Psoas muscle (tissue), 8 donors: ENCODE measurements at places on chromosomes 11 and 22.

DNA sequence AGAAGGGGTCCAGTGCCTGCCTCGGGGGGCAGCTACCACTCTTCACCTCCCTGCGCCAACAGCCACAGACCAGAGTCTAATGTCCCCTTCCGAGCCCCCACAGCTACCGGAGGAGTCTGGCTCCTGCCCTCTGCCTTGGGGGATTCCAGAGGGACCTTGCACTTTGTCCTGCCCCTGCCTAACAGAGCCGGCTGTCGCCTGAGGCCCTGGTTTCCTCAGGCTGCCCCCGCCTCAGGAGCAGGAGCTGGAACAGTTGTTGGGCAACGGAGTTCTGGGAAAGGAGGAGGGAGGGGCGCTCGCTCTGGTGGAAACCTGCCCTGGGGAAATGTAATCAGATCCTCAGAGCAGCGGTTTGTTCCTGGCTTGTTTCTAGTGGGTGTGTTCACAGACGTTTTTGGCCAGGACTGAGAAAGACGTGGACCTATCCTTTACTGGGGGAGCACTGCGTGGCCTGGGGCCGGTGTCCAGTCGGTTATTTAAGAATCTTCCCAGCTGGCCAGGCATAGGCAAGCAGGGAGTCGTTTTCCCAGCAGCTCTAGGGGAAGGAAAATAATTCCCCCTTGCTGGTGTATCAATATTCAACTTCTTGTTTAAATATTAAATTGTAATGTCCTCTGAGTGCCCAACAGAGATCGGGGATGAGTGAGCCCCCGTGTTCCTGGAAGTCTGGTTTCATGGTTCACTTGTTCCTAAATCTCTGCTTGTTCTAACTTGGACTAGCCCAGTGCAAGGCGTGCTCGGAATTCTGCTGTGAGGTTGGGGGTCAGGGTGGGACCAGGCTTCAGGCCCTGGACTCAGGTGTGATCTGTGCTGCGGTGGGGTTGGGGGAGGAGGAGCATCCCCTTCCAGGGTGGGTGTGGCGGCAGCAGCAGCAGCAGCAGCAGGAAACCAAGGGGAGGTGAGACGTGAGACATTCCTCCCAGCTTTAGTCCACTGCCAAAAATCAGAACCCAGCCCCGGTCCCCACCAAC is 32.1 kb downstream of the A4GALT start:
- H3K27me3 ChIP-seq: no peaks in the 10 kb centered on the region
- H3K36me3 ChIP-seq: no peaks in the 10 kb centered on the region

DNA sequence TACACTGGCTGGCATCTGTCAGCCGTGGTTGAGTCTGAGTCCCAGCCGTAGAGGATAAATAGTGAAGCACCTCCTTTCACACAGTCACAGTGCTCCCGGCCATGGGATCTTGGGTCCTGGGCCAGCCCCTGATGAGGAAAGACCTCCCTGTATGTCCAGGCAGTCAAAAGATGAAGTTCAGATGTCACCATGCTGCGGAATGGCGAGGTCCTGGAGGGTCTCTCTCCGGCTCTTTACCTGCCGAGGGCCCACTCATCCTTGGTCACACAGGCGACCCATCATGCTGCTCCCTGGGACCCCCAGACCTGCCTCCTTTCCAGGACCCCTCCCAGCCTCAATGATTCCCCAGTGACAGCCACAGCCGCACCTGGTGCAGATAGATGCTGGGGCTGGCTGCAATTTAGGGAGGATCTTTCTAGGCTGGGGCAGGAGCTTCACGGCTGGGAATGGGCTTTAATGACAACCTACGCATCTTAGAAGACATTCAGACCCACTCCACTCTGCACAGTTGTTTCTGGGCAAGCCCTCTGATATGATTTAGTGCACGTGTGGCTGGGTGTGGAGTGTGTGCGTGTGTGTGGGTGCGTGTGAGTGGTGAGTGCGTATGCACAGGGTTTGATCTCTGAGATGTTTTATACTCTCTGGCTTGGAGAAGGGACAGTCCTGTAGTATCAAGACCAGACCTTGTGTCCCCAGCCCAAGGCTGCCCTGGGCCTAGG is 79.7 kb downstream of the FBLN1 start:
- H3K27me3 ChIP-seq: peaks cover 4% of the 10 kb centered on the region
- no peaks in the 10 kb centered on the region for H3K36me3 ChIP-seq

DNA sequence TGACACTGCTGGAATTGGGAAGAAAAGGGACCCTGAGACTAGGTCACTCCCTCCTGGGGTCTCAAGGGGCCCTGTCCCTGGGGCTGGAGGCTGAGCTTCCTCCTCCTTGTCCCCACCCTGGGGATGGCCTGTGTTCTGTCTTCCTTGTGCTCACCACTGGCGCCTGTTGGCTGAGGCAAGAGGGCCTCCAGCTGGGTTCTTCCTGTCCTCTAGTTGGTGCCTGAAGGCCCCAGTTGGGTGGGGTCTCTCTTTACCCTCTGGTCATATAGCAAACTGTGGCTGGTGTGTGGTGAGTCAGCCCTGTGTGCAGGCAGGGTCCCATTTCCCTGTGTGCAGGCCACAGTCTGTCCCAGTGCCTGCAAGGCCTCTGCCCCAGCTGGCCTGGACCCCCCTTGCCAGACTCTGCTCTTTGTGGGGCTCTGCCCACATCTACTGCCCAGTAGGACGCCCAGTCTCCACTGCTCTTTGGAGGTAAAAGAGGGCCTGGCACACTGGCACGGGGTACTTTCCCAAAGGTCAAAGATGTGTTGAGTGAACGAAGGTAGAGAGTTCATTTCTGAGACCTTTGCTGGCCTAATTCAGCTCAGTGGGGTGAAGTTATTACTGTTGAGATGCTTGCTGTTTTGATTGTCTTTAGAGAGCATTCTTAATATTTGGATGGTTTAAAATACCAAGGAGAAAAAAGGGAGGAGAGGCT is 55.1 kb upstream of the CLDN5 start:
- H3K36me3 ChIP-seq: no peaks in the 10 kb centered on the region
- H3K4me3 ChIP-seq: no peak overlapping the region
- H3K4me1 ChIP-seq: no peaks in the 10 kb centered on the region
- peak overlapping the region; percentile 49 for H3K27ac ChIP-seq

DNA sequence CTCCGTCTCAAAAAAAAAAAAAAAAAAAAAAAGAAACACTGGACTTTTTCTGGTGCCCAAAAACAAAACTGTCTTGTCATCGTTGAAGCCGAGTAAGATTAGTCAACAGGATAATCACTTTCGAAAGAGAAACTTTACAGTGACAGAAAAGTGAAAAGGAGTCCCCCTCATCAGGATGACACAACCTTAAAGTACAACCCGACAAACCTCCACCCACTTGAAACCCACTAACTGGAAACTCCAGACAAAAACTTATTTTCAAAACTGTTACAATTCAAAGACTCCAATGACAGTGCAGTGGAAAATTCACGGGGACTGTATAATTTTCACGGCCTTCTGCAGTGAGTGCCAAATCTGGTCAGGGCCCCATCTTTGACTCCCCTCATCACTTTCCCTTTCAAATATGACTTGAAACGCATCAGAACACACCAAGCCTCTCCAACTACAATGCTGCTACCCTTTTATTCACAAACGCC is 1.3 kb downstream of the DENND5A start:
- no peaks in the 10 kb centered on the region for H3K27me3 ChIP-seq
- DNase-seq: no peak
- peak overlapping the region; percentile 87 for H3K4me3 ChIP-seq
- no peaks in the 10 kb centered on the region for H3K36me3 ChIP-seq
- peaks cover 22% of the 10 kb centered on the region for H3K4me1 ChIP-seq

DNA sequence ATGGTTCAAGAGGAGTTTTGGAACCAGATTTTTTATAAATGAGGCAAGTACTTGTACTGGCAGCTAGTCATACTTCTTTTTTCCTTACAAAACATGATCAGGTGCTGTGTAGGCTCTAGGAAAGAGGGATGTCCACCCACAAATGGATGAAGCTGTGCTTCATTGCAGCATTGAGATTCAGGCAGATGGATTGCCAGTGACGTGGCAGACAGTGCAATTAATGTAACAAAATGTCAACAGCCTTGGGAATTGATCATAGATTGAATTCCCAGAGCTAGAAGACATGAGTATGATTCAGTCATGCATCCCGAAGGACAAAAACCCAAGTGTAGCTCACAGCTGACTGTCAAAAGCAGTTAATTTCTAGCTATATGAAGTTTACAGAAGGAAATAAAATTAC is 99.2 kb upstream of the RASSF10 start:
- DNase-seq: no peak
- H3K36me3 ChIP-seq: no peaks in the 10 kb centered on the region
- peaks cover 13% of the 10 kb centered on the region for H3K4me1 ChIP-seq

DNA sequence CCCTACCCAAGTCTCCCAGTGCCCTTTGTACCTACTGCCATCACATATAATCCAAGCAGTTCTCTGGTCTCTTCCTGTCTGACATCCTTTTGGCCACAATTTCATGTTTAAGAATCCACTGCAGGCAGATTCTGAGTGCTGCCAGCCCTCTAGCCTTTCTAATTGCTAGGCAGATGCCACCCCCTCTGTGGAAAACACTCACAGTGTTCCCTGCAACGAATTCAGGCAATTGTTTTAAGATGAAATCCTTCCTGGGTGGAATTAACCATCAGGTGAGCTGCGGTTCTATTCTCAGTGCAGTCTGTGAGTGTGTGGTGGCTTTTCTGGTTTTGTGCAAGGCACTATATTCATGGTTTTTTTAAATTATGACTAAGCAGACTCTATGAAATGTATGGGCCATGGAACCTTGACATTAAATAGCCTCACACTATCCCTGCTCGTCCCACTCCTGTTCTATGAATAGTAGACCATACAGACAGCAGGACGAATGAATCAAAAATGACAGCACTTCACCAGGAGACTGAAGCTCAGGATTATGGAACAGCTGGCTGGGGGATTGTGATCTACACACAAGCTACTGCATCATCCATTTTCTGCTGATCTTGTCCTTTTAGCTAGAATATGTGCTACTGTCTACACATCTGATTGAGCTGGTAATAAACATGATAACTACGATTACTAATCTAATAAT is 29.8 kb upstream of the BMAL1 start:
- no peak overlapping the region for H3K27ac ChIP-seq
- H3K27me3 ChIP-seq: no peaks in the 10 kb centered on the region
- DNase-seq: no peak
- no peak overlapping the region for H3K4me3 ChIP-seq
- no peaks in the 10 kb centered on the region for H3K4me1 ChIP-seq

DNA sequence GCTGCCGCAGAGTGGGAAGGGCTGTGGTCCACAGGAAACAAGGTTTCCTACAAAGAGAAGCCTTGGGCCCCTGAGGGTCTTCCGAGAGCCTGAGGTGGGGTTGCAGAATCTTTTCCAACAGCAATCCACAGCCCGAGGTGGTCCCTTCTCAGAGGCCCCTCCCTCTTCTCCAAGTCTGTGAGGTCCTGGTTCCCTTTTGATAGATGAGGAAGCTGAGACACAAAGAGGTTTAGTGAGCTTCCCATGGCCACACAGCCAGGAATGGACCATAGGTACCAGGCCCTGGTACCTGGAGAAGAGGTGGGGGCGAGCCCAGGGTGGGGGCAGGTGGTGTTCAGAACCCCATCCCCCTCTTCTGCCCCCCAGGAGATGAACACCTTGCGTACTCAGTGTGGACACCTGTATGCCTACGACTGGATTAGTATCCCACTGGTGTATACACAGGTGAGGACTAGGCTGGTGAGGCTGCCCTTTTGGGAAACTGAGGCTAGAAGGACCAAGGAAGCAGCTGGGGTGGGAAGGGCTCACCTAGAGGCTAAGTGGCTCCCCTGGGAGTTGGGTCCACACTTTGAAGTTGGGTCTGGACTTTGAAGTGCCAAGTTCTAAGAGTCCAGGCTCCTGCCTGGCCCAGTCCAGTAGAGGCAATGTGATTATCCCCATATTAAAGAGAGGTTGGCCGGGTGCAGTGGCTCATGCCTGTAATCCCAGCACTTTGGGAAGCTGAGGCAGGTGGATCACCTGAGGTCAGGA is 7.0 kb downstream of the BEST1 start:
- H3K36me3 ChIP-seq: no peaks in the 10 kb centered on the region
- no peak for DNase-seq
- H3K4me3 ChIP-seq: no peak overlapping the region
- no peaks in the 10 kb centered on the region for H3K27me3 ChIP-seq
- H3K4me1 ChIP-seq: peaks cover 16% of the 10 kb centered on the region

- H3K27ac ChIP-seq: no peak overlapping the region
- H3K36me3 ChIP-seq: peaks cover 37% of the 10 kb centered on the region
- H3K4me1 ChIP-seq: no peaks in the 10 kb centered on the region
- no peak for DNase-seq
Measured at GRCh38 chr11:112004389-112004788, 20.8 kb upstream of the DLAT start.

DNA sequence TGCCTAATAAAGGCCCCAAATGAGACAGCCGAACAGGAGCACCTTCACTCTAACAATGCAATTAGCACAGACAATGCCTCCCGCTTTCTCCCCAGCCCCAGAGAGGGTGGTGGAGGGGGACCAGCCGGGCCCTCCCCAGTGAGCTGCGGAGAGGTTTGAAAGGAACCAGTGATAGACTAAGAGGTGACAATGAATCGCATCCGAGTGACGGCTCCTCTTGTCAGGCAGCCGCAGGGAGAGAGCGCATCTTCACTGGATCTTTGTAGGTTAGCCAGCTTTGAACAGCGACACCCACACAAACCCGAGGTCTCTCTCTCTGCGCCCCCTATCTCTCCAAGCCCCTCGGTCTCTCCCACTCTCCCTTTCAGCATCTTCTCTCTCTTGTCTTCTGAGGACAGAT is 28.0 kb downstream of the FLRT1 start:
- H3K36me3 ChIP-seq: no peaks in the 10 kb centered on the region
- no peak for DNase-seq
- no peaks in the 10 kb centered on the region for H3K27me3 ChIP-seq
- H3K4me1 ChIP-seq: peaks cover 9% of the 10 kb centered on the region

- peak overlapping the region; percentile 83 for H3K27ac ChIP-seq
- no peaks in the 10 kb centered on the region for H3K36me3 ChIP-seq
- no peak overlapping the region for H3K4me3 ChIP-seq
- DNase-seq: no peak
- H3K4me1 ChIP-seq: peaks cover 64% of the 10 kb centered on the region
Measured at GRCh38 chr22:33866511-33866910, 53.8 kb downstream of the LARGE1 start.

DNA sequence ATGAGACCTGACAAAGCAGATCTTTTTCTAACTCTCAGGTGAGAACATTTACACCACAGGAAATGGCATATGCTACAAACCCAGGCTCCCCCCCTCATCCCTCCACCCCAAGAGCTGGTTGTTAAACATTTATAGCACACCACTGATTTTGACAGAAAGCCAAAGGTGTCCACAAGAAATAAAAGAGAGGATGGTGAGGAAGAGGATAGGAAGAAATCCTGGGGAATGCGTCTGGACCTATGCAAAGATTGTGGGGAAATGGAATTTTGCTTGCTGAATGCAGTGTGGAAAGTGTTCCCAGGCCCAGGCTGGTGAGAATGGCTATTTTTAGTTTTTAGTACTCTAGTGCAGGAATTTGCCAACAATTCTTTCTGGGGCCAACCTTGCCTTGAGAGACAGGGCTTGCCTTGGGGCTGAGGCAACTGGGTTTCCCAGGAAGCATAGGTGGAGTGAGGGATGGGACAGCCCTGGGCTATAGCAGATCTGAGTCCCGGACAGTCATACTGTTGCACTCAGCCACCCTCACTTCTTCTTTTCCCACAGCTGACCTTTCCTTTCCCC is 163.9 kb downstream of the ADAMTS15 start:
- H3K4me1 ChIP-seq: peaks cover 10% of the 10 kb centered on the region
- no peak for DNase-seq
- H3K27me3 ChIP-seq: no peaks in the 10 kb centered on the region
- H3K4me3 ChIP-seq: no peak overlapping the region
- no peaks in the 10 kb centered on the region for H3K36me3 ChIP-seq
